ENCODE measurements at places on chromosomes 13 and 19.

DNA sequence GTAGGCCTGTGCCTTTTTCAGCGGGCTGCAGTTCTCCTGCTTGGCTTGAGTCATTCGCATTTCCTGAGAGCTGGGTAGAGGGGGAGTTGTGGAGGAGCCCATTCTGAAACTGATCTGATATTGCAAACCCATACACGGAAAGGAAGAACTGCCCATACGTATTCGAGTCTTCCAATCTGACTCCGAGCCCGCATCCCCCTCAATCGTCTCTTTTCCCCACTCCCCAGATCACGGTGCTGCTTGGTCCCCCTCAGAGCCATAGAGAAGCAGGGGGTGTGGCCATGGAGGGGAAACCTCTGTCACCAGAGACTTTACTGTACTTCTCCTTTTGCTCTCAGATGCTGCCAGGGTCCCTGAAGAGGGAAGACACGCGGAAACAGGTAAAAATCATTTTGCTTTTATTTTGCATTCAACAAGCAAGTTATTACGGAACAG lies at the start of gene CD22:
TSS of gene CD22 (plus strand) at position 337 of the 435 bp plus-strand sequence. CDS start 2,854 bp downstream, outside the sequence.
- no peak for DNase-seq

DNA sequence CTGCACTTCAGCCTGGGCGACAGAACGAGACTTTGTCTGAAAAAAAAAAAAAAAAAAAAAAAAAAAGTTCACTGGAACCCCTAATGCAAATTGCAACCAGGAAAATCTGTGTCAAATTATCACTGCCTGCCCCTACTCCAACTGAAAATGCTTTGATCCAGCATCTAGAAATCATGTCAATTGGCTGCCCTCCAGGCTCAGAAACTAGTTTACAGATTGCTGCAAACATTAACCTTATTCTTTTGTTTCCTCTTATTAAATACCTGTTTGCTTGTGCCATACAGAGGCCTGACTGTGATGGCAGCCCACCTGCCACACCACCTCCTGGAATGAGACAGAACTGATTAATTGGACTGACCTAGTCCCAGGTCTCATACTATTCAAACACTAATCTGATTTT lies 18.6 kb upstream of the AKT2 start:
- DNase-seq, result no peak

- DNase-seq, result peak; percentile 4
Observed at GRCh38 chr13:105474983-105475610, 1060.4 kb downstream of the EFNB2 start.

DNA sequence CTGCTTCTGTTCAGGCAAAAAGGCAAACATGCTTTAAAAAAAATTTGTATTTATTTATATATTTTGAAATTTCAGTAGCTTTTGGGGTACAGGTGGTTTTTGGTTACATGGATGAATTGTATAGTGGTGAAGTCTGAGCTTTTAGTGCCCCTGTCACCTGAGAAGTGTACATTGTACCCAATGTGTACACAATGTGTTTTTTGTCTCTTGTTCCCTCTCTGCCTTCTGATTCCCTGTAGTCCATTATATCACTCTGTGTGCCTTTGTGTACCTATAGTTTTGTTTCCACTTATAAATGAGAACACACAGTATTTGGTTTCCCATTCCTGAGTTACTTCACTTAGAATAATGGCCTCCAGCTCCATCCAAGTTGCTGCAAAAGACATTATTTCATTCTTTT lies 77.4 kb downstream of the PDS5B start:
- DNase-seq, result no peak

DNA sequence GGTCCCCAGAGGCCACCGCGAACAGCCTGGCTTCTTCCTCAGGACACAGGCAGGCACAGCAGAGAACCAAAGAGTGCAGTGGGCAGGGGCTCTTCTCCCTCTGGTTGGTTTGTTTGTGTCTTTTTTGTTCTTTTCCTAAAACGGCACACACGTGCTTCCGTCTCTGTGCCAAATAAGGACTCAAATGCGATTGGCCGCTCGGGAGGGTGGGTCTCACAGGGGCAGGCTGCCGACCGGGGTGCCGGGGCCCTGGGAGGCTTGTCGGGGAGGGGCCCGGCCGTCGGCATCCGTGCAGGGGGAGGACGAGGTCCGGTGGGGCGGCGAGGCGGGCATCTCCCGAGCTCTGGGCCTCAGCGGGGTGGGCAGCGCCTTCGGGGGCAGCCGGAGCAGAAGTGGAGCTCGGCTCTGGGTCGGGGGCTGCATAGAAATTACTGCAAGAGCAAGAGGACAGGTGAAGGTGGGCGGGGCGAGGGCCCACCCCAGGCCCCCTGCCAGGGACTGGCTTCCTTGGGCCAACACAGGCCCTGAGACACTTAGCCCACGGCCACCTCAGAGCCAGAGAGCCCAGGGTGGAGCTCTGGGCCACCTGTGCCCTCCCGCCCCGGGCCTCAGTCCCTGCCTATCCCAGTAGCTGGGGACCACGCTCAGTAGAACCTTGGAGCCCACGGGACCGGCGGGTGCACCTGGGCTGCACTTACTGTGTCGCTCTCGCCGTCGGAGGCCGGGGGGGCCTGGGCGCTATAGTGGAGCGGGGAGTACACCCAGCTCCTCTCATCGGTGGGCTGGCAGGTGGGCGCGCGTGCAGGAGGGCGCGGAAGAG lies 6.4 kb upstream of the CACTIN start:
- no peak for DNase-seq

DNA sequence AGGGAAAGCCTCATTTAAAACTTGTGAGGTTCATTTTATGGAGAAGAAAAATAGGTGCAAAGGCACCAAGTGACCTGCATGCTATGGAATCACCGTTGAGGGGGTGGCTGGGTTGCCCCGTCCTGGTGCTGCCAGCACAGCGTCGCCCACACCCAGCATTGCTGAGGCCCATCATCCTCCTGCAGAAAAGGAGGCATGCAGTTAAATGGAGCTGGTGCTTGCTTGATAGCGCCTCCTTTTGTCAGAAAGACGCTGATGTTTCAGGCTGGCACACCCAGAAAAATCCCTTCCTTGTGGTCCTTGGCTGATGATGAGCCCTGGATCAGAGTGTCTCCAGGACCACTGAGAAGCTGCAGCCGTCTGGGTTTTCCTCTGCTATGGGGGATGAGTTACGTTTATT lies 36.9 kb downstream of the DHRS12 start:
- DNase-seq, result no peak

GRCh38 chr19:16778796-16779411 lies 50.3 kb upstream of the SIN3B start:
- peak; percentile 85 for DNase-seq

DNA sequence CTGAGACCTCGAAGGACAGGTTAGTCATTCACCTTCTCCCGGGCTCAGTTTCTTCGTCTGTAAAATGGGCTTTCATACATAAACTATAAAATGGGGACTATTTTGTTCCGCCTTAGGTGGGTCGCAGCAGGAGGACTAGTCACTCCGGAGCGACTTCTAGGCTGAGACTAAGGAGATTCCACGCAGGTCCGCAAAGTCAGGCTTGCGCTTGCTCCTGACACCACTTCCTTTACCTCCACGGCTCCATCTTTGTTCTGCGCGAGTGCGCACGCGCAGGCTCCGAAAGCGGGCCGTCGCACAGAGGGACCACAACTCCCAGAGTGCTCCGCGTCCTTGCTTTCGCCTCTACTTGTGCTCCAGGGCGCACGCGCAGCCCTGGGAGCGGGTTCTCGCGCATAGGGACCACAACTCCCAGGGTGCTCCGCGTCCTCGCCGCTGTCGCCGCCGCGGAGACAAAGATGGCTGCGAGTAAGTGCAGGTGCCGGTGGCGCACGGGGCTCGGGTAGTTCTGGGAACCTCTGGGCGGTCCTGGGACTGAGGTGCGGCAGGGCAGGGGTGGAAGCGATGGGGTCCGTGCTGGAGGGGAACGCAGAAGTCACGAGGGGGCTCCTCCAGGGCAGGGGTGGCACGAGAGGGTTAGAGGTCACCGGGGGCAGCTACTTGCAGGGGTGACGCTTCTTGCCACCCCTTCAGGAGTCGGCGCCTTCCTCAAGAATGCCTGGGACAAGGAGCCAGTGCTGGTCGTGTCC lies at the start of gene NDUFA3:
TSS of gene NDUFA3 (plus strand) at position 435 of the 749 bp plus-strand sequence. CDS start at position 459, 24 bp downstream.
- peak; percentile 100 for DNase-seq
